ENCODE measurements at places on chromosomes 11 and 22.

GRCh38 chr11:103380031-103380430, 270.8 kb downstream of the DYNC2H1 start:
- DNase-seq, result no peak

DNA sequence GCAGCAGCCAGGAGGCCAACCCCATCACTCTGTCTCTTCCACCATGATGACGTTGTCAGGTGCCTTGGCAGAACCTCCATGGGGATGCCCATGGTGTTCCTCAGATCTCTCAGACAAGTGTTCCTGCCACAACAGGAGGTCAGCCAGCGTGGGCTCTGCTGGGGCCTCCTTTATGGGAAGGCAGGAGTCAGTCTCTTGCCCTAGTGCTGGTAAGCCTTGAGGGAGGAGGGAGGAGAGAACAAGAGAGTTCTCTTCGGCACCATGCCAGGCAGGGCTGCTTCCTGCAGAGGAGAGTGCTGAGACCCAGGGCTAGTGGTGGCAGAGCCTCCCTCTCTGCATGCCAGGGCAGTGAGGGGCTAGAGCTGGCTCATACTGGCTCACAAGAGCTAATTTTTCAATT, 32.5 kb downstream of the GNAZ start:
- DNase-seq, result no peak

DNA sequence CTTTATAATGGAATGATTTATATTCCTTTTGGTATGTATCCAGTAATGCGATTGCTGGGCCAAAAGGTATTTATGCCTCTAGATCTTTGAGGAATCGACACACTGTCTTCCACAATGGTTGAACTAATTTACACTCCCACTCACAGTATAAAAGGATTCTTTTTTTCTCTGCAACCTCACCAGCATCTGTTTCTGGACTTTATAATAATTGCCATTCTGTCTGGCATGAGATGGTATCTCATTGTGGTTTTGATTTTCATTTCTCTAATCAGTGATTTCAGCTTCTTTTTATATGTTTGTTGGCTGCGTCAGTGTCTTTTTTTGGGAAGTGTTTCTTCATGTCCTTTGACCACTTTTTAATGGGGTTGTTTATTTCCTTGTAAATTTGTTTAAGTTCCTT, 679.3 kb downstream of the JRKL start:
- no peak for DNase-seq

DNA sequence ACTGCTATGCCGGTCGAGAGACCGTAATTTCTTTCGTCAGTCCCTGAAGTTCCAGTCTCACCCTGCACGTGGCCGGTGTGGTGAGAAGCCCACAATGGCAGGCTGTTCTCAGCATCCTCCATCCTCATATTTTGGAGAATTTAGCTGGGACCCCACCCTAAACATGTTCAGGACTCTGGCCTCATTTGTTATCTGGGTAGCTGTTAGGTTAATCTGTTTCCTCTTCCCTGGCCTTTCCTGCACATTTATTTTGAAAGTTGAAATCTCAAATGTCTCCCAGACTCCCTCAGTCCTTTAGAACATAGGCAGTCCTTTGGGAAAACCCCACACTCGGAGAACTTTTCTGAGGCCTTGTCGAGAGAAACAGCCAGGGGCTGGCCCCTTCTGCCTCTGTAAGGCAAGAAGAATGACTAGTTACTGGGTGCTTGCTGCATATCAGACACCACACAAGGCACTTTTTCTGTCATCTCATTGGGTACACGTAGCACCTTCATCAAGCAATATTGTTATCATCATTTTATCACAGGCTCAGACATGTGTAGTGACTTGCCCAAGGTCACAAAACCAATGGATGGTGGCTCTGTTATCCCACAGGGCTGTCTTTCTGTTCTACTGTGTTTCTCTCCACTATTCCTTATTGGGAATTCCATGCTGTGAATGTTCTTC, 109.3 kb upstream of the CRYBB3 start:
- DNase-seq, result no peak

DNA sequence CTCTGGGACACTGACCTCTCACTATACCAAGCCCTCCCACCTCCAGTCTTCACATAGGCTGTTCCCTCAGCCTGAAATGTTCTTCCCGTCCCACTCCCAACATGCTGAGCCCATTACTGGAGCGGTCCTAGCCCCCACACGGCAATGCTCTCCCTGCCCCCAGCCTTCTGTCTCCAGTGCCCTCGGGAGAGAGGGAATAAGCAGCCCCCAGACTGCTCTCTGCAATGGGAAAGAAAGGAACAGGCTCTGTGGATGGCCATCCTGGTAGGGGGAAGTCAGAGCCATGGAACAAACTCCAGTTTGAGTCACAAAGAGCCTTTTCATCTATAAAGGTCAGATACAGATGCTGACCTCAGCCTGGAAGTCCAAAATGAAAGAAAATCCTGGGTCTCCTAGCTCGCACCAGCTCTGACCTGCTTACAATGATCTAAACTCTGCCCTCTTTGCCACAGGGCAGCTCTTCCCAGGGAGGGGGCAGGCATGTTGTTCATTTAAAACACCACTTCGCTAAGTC, 62.6 kb downstream of the FLRT1 start:
- no peak for DNase-seq

All from stimulated activated CD8-positive, alpha-beta memory T cell treated with anti-CD3 and anti-CD28 coated beads, Interleukin-12 subunit alpha, Interleukin-12 subunit beta, amount 100 ng/mL, for 4 hours (primary cell).